ENCODE measurements at places on chromosomes 12 and 14.
A peak's percentile ranks its signal among the peaks of the same experiment; 100 is the strongest.

DNA sequence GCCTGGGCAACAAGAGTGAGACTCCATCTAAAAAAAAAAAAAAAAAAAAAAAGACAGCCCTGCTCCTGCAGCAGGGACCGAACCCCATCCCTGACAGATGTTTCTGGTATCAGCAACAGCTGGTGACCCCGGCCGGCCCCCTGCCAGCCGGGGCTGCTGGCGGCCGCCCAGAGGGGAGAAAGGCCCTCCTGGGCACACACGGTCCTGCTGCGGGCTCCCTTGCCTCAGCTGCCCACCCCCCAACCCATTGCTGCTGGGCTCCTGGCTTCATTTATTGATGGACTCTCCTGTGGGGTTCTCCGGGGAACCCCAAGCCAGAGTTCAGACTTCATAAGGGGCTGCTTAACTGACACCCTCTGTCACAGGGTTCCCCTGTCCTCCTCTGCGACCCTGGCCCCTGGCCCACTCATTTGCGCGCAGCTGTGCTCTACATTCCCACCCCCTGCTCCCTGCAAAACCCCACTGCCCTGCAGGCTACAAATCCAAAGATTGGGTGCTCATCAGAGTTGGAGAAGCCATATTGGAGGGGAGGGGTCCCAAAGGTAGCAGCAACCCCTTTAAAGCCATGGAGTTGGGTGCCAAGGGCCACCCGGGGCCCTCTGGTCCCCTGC lies 103.6 kb upstream of the RTL1 start:
- no peak for DNase-seq

- no peak for DNase-seq
These were observed 93.4 kb upstream of the TMEM233 start for GRCh38 chr12:119500209-119500608.

DNA sequence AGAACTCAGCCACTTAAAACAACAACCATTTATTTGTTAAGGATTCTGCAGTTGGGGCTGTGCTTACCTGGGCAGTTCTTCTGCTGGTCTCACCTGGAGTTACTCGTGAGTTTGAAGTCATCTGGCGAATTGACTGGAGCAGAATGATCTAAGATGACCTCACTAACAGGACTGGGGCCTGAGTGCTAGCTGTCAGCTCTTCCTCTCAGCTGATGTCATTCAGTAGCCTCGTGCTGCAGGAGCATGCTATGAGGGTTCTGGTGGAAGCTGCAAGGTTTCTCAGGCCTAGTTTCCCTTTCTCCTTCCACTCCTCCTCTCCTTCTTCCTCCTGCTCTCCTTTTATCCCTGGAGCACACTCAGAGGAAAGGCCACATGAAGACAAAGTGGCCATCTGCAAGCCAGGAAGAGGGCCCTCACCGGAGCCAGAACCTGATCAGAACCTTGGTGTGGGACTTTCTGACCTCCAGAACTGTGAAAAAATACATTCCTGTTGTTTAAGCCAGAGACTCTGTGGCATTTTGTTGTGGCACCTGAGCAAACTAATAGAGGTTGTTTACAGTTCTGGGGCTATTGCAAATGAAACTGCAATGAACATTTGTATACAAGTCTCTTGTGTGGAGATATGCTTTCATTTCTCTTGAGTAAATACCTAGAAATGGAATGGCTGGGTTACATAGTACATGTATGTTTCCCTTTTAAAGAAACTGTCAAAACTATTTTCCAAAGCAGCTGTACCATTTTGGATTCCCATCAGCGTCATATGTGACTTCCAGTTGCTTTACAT lies 21.9 kb upstream of the MAP3K9 start:
- DNase-seq = no peak

DNA sequence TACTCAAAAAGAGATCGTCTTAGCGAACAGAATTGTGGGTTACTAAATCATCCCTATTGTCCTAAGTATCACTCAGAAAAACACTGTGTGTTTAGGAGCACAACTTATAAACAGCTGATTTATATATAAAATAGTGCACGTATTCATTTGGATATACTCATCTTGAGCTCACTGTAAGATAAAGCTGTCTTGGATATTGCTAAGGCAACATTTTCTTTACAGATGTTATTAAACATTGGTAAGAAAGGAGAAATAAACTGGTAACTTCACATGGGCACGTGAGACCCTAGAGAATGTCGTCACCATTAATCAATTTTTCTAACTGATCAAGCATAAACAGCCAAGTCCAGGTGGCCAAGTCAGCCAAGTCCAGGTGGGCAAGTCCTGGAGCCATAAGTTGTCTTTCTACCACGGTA lies 1.7 kb downstream of the PAWR start:
- no peak for DNase-seq

- peak; percentile 36 for DNase-seq
These were observed 158.4 kb downstream of the KLHL28 start for GRCh38 chr14:44803239-44803905.

DNA sequence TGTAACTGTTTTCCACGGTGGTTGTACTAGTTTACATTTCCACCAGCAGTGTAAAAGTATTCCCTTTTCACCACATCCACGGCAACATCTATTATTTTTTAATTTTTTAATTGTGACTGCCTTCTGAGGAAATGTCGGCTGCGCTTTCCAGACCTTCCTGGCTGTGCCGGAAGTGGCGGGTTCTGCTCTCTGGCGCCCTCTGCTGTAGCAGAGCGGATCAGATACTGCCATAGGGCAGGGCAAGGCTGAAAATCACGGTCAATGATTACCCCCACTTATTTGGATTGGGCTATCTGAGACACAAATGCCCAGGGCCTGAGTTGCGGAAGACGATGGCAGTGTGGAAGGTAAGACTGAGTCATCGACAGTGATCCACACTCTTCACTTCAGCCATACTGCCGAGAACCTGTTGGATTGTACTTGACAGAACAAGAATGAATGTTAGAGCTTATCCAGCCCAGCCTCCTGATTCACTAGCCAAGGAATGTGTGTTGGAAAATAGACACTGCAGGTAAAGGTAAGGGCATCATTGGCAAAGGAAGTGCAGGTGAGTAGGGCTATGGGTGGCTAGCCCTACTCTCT lies 124.2 kb downstream of the NTF3 start:
- DNase-seq = no peak
